OCI-M1 (cell line): ENCODE measurements at places on chromosomes 1 and 21.
A peak's percentile ranks its signal among the peaks of the same experiment; 100 is the strongest.

GRCh38 chr1:179029321-179029759 lies 3.6 kb downstream of the FAM20B start:
- DNase-seq, result peak; percentile 82

GRCh38 chr21:42238185-42238934 lies 19.4 kb downstream of the ABCG1 start:
- no peak for DNase-seq

GRCh38 chr1:221031458-221032203 lies 152.4 kb downstream of the HLX start:
- DNase-seq, result peak; percentile 67

DNA sequence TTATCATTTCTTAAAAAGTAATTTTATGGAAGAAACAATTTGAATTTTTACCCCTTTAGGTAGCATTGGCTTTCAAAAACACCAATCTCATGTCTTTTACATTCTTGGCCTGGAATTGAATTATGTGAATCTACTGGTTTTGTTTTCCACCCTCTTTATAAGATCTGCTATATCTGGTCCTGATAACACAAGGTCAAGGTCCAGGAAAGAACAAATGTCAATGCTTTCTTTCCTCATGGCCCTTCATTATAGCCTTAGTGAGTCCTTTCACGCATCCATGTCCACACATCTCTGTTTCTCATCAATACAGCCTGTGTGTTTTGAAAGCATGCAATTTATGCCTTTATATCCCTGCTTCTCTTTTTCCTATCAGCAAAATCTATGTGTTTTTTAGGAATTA lies 24.0 kb upstream of the DR1 start:
- no peak for DNase-seq
